Activated T-cell treated with anti-CD3 and anti-CD28 coated beads, Interleukin-2, amount 50 U/mL, for 72 hours (primary cell): ENCODE measurements at places on chromosomes 13 and 19. TPM values are rescaled to one million over a fixed set of nuclear protein-coding genes. Genes with fewer than 3 reads are reported as not detected.
A peak's percentile ranks its signal among the peaks of the same experiment; 100 is the strongest.

DNA sequence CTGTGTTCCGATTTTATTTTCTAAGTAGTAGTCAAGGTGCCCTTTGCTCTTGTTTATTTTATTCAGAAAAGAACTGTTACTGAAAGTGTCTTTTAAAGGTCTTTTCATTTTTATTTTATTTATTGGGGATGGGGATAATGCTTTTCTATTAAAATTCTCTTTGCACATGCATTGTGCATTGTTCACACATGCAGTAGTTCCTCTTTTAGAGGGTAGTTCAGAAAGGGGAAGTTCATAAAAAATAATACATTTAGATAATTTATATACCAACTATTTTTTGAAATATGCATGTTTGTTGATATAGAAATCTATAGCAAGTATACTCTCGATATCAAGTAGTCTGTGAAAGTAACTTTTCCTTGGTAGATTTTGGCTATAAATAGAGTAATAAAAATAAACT lies 3.5 kb downstream of the GPC5 start:
- peaks cover 45% of the 10 kb centered on the region for H3K27me3 ChIP-seq
- peaks cover 1% of the 10 kb centered on the region for H3K36me3 ChIP-seq
- H3K4me3 ChIP-seq = no peak overlapping the region
- H3K4me1 ChIP-seq = peaks cover 20% of the 10 kb centered on the region
- H3K27ac ChIP-seq = no peak overlapping the region

DNA sequence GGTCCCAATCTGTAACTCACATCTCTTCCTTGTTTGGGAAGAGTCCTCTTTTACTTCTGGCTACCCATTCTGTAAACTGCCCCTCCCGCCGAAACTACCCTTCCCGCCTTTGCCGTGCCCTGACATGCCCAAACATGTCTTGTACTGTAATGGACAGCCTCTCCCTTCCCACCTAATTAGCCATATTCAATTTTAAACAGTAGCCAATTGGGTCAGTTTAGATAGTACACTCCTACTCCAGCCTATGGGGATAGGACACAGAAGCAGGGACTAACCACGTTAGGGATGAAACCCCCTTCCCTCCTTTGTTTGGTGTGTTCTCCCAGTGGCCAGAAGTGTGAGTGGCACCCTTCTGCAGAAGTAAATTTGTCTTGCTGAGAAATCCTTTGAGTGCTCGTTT lies 34.2 kb downstream of the SACS start:
- no peak overlapping the region for H3K4me3 ChIP-seq
- no peak for DNase-seq
- peaks cover 6% of the 10 kb centered on the region for H3K36me3 ChIP-seq
- H3K27ac ChIP-seq = no peak overlapping the region
- no peaks in the 10 kb centered on the region for H3K4me1 ChIP-seq
- H3K27me3 ChIP-seq = peaks cover 14% of the 10 kb centered on the region

- H3K27ac ChIP-seq = peak overlapping the region; percentile 9
- H3K4me3 ChIP-seq = peak overlapping the region; percentile 68
- H3K4me1 ChIP-seq = peaks cover 59% of the 10 kb centered on the region
- no peaks in the 10 kb centered on the region for H3K27me3 ChIP-seq
- no peaks in the 10 kb centered on the region for H3K36me3 ChIP-seq
Observed at GRCh38 chr13:29817604-29818378, 32.6 kb downstream of the UBL3 start.

DNA sequence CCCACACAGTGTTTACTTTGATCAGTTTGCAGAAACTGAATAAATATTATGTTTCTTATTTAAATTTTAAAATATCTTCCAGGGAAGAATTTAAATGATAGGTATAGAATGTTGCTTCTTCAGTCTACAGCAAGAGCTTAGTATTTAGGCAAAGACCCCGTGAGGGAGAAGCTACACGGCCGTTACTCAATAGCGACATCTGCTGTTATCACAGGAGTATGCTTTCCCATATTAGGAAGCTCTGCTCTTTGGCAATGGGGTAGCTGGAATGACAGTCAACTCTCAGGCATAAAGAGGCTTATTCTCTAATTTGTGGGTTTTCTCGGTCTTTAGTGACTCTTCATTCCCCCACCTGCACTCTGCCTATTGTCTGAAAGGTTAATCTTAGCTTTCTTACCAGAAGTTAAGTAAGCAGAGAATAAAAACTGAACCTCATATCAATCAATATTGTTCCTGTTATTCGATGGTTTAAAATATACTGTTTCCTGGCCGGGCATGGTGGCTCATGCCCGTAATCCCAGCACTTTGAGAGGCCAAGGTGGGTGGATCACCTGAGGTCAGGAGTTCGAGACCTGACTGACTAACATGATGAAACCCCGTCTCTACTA lies 13.2 kb upstream of the LHFPL6 start:
- H3K27me3 ChIP-seq = no peaks in the 10 kb centered on the region
- H3K27ac ChIP-seq = no peak overlapping the region
- H3K4me1 ChIP-seq = no peaks in the 10 kb centered on the region
- no peaks in the 10 kb centered on the region for H3K36me3 ChIP-seq

GRCh38 chr13:98918771-98919170 lies 59.1 kb downstream of the DOCK9 start:
- peaks cover 11% of the 10 kb centered on the region for H3K36me3 ChIP-seq
- peaks cover 45% of the 10 kb centered on the region for H3K4me1 ChIP-seq
- peak overlapping the region; percentile 52 for H3K4me3 ChIP-seq
- peak overlapping the region; percentile 36 for H3K27ac ChIP-seq

DNA sequence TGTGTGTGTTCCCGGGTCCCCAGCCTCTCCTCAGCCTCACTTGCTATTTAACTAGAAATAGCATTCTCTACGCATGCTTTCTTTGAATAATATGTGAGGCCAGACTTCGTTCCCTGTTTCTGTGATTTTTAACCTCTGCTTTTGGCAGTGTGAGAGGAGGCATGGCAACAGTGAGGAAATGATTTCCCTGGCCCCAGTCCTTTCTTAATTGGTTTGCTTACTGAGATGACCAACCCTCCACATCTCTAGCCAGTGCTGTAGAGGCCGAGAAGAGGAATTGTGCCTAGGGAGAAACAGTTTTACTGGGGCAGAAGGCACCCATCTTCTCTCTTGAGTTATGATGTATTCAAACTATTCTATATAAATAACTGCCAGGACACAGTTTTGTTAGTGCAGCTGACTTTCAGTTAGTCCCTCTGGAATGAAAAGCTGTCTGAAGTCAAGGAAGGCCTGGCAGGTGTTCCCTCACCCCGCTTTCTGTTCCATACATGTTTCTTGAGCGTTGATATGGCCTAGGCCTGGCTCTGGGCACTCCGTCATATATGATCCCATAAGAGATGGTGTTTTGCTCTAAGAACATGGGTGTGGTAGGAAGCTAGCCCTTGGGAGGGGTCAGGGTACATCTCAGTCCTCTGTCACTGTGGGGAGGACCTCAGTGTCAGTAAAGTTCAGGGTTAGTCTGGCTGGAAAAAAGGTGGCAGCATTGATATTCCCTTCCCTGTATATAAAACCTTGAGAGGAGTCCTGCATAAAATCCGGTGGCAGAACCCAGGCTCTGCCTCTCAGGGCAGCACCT lies 73.7 kb upstream of the NPAS1 start:
- no peak overlapping the region for H3K4me3 ChIP-seq
- no peak overlapping the region for H3K27ac ChIP-seq
- no peak for DNase-seq
- no peaks in the 10 kb centered on the region for H3K27me3 ChIP-seq
- H3K36me3 ChIP-seq = no peaks in the 10 kb centered on the region
- H3K4me1 ChIP-seq = peaks cover 10% of the 10 kb centered on the region

- no peak overlapping the region for H3K27ac ChIP-seq
- H3K4me1 ChIP-seq = no peaks in the 10 kb centered on the region
- no peak for DNase-seq
Observed at GRCh38 chr13:106873810-106874209, 305.9 kb upstream of the ARGLU1 start.

- no peak overlapping the region for H3K27ac ChIP-seq
- H3K36me3 ChIP-seq = no peaks in the 10 kb centered on the region
- H3K4me1 ChIP-seq = no peaks in the 10 kb centered on the region
- H3K4me3 ChIP-seq = no peak overlapping the region
- peaks cover 16% of the 10 kb centered on the region for H3K27me3 ChIP-seq
Observed at GRCh38 chr19:55778331-55778730, 9.4 kb downstream of the RFPL4AL1 start.

The GPR4 gene
- not detected for total RNA-seq

The S1PR5 gene
- total RNA-seq = 0.19 TPM
